ENCODE measurements at places on chromosomes 6 and 20.

- peak; percentile 63 for DNase-seq
These were observed 162.2 kb downstream of the TBXT start for GRCh38 chr6:166005401-166005943.

DNA sequence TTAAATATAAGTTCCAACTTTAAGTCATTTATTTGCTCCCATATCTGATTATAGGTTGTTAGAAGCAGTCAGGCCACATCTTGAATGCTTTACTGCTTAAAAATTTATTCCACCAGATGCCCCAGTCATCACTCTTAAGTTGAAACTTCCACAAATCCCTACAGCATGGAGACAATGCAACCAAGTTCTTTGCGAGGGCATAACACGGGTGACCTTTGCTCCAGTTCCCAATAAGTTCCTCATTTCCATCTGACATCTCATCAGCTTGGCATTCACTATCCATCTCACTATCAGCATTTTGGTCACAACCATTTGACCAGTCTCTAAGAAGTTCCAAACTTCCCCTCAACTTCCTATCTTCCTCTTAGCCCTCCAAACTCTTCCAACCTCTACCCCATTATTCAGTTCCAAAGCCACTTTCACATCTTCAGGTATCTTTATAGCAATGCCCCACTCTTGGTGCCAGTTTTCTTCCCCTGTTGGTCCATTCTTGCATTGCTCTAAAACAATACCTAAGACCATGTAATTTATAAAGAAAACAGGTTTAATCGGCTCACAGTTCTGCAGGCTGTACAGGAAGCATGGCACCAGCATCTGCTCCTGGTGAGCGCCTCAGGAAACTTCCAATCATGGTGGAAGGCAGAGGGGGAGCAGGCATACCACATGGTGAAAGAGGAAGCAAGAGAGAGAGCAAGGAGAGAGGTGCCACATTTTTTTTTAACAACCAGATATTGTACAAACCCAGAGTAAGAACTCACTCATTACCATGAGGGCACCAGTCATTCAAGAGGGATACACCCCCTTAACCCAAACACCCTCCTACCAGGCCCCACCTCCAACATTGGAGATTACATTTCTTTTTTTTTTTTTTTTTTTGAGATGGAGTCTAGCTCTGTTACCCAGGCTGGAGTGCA lies 15.9 kb upstream of the ITPR3 start:
- peak; percentile 26 for DNase-seq

GRCh38 chr6:155351273-155352129 lies 37.2 kb upstream of the TFB1M start:
- DNase-seq: no peak

- DNase-seq: no peak
These were observed 1.7 kb downstream of the THBS2 start for GRCh38 chr6:169251822-169252504.

DNA sequence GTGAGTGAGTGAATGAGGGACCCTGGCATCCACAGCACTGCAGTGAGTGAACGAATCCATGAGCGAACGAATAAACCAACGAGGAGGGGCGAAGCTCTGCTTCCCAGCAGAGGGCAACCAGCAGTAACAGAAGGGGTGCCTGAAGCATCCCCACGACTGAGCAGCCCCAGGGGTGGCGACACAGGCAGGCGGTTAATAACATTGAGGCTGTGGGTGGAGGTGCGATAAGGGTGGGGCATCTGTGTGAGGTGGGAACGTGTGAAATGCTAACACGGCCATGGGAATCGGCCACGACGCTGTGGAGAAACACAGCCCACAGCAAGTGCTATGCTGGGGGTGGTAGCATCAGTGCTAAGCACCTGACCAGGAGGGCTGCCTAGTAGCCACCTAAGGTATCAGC lies 75.9 kb downstream of the TAF4 start:
- no peak for DNase-seq

DNA sequence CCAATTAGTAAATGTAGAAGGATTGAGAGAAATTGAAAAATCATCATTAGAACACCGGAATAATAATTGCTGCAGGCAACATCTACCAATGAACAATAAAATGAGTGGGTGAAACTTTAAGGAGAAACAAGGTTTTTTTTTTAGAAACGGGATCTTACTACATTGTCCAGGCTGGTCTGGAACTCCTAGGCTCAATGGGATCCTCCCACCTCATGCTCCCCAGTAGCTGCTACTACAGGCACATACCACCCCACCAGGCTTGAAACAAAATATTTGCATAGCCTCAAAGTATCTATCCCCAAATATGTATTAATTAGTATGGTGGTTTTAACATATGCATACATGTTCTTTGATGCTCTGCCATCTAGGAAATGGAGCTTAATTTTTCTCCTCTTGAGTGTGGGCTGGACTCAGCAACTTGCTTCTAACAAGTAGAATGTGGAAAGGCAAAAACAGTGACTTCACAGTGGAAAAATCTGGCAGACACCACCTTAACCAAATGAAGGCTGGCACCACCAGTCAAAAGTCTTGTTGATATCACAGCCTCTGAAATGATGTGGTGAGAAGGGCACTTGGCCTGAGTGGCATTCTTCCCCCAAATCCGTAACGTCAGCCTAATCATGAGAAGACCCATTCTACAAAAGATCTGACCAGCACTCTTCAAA lies 12.1 kb downstream of the NRSN2 start:
- DNase-seq: peak; percentile 51

- no peak for DNase-seq
These were observed 56.1 kb downstream of the SERAC1 start for GRCh38 chr6:158111987-158112386.

- no peak for DNase-seq
These were observed 59.4 kb upstream of the SCP2D1 start for GRCh38 chr20:18754030-18754652.

DNA sequence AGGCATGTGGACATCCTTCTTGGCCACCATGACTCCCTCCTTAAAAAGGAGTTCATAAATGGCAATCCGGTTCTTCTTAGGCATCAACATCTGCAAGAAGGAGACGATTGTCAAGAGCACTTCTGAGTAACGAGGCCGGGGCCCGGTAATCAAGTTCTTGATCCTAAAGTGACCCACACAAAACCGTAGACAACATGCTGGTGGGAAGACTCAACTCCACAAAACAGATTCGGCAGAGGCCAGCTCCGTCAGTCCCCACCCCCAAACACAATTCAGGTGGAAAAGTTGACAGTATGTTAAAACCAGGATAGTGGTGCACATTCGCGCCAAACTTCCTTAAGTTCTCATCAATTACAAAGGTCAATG lies 754 bp downstream of the RPS10 start:
- peak; percentile 22 for DNase-seq

GRCh38 chr6:46772016-46772415 lies 21.2 kb upstream of the MEP1A start:
- DNase-seq: no peak

DNA sequence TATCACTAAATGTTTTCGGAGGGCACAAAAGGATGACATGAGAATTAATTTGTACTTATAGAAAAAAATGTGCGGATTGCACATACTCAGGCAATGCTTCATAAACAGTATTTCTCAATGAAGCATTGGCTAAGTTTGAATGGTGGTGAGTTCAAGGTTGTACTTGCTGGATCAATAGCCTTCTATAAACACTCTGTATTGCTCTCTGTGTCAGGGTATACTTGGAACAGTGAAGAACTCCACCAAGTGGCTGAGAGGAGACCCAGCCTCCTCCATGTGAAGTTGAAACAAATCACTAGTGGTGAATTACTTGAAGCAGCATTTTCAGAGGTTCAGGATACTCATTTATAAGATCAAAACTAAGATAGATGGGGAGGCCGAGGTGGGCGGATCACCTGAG lies 360.6 kb downstream of the RIMS1 start:
- no peak for DNase-seq

- no peak for DNase-seq
These were observed 256.6 kb downstream of the DLL1 start for GRCh38 chr6:170034294-170034693.

- peak; percentile 43 for DNase-seq
These were observed 1.4 kb downstream of the BACH2 start for GRCh38 chr6:90294989-90295853.

- peak; percentile 78 for DNase-seq
These were observed 12.8 kb upstream of the SLC4A11 start for GRCh38 chr20:3251806-3252205.

- DNase-seq: no peak
These were observed 32.8 kb downstream of the FAM8A1 start for GRCh38 chr6:17632934-17633333.

GRCh38 chr6:83985308-83985713 lies 48.3 kb upstream of the MRAP2 start:
- DNase-seq: no peak

DNA sequence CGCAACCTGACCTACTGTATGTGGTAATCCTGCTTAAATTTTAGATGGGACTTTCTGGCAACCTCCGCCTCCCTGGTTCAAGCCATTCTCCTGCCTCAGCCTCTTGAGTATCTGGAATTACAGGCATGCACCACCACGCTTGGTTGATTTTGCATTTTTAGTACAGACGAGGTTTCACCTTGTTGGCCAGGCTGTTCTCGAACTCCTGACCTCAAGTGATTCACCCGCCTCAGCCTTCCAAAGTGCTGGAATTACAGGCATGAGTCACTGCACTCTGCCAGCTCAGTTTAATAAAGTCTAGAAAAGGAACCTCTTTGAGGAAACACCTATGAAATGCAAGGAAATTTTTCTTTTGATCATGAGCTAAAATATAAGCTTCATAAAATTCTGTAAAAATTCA lies 9.0 kb upstream of the PLCB4 start:
- peak; percentile 46 for DNase-seq

DNA sequence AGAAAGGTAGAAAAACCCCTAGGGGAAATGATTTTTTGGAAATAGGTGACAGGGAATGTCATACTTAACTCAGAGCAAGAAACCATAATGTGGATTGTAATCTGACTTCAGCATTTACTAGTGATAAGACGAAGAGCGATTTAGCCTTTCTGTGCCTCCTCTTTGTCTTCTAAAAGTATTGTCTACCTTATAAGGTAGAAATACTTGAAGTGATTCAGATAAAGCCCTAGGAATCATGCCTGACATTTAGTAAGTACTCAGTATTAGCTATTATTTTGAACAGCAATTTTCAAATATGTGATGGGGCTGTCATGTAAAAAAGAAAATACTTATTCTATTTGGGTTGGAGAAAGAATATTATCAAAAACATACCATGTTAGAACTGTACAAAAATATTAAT lies 525.9 kb upstream of the EYS start:
- no peak for DNase-seq

DNA sequence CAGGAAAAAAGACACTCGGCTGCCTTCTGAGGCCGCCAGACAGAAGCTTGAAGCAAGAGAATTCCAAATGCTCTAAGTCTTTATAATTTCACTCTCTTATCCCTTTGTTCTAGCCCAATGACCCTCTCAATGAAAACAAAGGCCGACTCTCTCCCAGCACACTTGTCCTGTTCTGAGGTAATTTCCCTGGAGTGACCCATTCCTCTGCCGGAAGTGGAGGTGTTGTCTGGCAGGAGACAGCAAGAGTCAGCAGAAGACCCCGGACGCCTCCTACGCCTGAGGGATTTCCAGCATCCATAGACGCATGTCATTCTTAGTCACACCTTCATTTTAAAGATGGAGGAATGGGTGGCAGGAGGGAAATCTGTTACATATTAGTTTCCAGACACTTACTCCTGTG lies 110.3 kb downstream of the SOD2 start:
- no peak for DNase-seq

DNA sequence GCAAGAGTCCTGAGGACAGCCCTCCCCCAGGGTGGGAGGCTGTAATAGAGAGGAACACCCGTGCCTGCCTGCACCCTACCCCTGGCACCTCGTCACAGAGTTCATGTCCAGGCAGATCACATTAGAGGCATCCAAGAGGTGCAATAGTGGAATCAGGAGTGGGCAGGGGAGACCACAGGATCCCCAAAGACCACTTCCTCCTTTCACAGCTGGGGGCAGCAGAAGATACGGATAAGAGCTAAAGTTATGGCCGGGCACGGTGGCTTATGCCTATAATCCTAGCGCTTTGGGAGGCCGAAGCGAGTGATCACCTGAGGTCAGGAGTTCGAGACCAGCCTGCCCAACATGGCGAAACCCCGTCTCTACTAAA lies 1.5 kb upstream of the CAPN11 start:
- no peak for DNase-seq

GRCh38 chr6:38801305-38801704 lies 86.2 kb downstream of the DNAH8 start:
- no peak for DNase-seq

- peak; percentile 56 for DNase-seq
These were observed 24.2 kb downstream of the RBM24 start for GRCh38 chr6:17305219-17306001.

DNA sequence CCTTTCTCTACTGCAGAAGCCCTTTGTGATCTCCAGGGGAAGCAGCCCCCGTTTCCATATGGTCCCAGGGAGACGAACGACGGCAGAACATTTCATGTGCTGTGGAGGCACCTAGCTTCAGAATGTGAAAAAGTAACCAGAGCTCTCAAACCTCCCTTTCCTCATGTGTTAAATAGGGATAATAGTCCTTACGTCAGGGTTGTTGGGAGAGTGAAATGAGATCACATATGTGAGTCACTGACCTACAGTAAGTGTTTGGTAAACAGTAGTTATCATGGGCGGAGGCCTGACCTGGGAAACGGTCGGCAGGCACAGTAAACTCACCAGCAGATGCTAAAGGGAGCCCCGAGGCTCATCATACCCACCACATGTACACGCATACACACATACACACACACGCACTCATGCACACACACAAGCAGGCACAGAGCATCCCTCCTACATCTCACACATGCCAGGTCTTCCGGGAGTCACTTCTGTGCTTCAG lies 89.7 kb downstream of the LY86 start:
- DNase-seq: peak; percentile 37

GRCh38 chr6:3379482-3380060 lies 77.3 kb downstream of the SLC22A23 start:
- DNase-seq: no peak

DNA sequence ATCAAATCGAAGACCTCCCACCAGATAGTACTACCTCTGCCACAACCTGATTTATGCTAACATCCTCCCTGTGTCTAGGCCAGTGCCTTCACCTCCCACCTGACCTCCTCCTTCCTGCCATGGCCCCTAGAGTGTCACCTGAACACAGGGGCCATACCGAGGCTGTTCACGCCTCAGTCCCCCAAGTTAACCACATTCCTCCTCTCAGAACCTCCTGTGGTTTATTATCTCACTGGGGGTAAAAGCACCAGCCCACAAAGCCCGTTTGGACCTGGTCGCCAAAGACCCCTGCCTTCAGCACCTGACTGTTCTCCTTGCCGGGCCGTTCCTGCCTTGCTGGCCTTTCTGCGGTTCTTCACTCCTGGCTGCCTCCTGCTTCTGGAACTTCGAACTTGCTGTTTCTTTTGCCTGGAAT lies 13.7 kb downstream of the MAS1 start:
- no peak for DNase-seq

- no peak for DNase-seq
These were observed 1.6 kb downstream of the OLIG3 start for GRCh38 chr6:137492289-137493217.

- peak; percentile 65 for DNase-seq
These were observed 4.9 kb downstream of the ARID1B start for GRCh38 chr6:156781861-156782631.

DNA sequence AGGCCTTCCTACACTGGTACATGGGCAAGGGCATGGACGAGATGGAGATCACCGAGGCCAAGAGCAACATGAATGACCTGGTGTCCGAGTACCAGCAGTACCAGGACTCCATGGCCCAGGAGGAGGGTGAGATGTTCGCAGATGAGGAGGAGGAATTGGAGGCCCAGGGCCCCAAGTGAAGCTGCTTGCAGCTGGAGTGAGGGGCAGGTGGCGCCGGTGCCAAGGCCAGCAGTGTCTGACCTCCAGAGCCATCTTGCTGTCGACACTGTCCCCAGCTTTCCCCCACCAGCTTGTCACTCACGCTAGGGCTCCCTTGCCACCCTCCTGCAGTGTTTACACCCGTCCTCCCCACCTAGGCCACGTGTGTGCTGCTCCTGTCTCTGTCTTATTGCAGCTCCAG lies 12.2 kb downstream of the GABRR2 start:
- no peak for DNase-seq
